ENCODE measurements at places on chromosomes 4 and X. TPM values are rescaled to one million over a fixed set of nuclear protein-coding genes. Genes with fewer than 3 reads are reported as not detected.

Gene NPNT
- total RNA-seq: 0.20 TPM

Gene ANKRD50
- 7.5 TPM for total RNA-seq

Gene PLA2G12A
- 92.3 TPM for total RNA-seq

Gene NWD2
- total RNA-seq: not detected
